ENCODE measurements at places on chromosomes 6 and 20. TPM values are rescaled to one million over a fixed set of nuclear protein-coding genes. Genes with fewer than 3 reads are reported as not detected.

Gene NMBR
- not detected for total RNA-seq

Gene PCNA
- total RNA-seq = 405 TPM

Gene EYS
- not detected for total RNA-seq

Gene SNX14
- 117 TPM for total RNA-seq

Gene LY6G6D
- total RNA-seq = not detected

- no peak for DNase-seq
Measured at GRCh38 chr6:36263390-36264000, 6.4 kb upstream of the PNPLA1 start.

DNA sequence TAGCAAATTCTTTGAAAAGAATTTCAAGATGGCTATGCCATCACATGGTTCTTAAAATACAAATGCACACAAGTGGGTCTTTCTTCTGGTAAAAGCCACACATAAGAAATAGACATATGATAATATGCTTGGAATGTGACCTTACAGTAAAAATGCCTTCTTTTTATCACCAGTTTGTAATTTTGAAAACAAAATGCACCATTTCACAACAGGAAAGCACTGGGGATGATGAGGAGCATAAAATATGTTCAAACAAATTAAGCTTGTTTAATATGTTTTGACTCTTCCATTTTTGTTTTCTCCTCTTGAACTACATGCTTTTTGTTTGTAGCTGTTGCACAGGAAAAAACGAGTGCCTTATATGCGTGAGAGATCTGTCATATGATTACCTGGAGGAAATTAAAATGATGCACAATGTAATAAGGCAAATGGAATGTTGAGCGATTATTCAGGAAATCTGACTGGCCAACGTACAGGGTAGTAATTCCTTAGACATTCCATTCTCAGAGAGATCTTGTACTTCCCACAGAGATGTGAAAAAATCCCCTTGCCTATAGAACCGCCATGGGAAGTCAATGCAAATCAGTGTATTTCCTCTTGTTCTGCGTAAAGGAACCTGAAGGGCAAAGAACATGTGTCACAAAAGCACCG lies 911.6 kb downstream of the TFAP2A start:
- peak; percentile 91 for DNase-seq

DNA sequence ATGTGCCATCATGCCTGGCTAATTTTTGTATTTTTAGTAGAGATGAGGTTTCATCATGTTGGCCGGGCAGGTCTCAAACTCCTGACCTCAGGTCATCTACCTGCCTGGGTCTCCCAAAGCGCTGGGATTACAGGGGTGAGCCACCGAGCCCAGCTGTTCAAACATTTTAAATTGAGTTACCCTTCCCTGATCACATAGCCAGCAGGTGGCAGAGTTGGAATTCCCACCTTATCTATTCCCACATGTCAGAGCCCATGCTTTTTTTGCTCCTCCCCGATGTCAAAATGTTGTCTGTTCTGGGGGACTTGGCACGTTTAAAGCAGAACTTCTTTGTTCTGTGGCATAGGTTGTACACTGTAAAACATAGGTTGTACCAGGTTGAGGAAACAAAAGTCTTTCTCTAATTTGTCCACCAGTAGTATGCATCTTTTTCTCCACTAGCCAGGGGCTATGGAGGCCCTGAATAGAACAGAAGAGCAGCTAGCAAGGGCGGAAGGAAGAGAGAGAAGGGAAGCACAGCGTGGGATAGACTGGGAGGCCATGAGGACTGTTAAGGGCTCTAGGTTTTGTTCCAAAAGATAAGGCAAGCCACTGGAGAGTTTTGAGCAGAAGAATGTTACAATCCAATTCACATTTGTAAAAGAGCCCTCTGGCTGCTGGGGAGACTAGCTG lies 7.3 kb upstream of the LBP start:
- DNase-seq = no peak

DNA sequence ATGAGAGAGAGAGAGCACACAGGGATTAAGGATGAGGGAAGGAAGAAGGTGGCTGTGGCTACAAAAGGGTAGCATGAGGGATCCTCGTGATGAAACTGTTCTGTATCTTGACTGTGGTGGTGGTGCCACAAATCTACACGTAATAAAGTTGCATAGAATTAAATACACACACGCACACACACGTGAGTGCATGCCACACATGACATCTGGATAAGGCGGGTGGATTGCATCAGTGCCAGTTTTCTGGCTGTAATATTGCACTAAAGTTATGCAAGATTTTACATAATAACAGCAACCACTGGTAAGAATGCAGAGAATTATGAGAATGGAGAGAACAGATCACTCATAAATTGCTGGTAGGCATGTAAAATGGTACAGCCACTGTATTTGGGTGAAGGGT lies 16.9 kb upstream of the STK35 start:
- no peak for DNase-seq

- peak; percentile 81 for DNase-seq
Measured at GRCh38 chr6:1770968-1771723, 161.4 kb downstream of the FOXC1 start.

GRCh38 chr6:16719488-16719887 lies 41.8 kb downstream of the ATXN1 start:
- no peak for DNase-seq

DNA sequence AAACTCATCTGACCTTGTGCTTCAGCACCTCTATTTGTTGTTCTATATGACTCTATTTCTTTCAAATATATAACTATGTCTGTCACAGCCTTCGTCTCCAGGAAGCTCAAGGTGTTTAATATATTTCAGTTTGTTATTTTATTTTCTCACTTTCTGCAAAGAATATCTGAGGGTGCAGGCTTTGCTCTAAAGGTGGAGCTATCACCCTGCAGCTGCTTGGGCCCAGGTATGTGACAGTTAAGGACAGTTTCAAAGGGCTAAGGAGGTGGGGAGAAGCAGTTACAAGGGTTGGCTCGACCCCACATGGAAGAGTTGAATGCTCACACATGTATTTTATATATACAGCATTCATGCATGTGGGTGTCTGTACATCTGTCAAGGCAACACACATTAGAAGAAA lies 405.6 kb downstream of the BTBD9 start:
- DNase-seq = no peak

DNA sequence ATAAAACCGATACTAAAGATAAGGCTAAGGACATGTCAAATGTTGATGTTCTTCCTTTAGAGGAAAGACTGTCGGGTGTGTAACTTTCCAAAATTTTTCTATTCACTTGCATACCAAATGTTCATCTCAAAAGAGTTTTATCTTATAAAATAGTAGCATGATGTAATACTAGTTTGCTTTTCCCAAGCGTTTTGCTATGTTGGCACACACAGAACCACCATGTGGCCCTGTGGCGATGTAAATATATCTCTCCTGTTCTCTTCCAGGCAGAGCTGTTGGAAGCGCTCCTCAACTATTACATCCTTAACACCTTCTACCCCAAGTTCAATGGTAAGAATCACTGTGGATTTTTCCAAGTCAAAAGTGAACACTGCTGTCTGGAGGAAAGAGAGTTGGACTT lies 26.5 kb downstream of the LBP start:
- DNase-seq = no peak

DNA sequence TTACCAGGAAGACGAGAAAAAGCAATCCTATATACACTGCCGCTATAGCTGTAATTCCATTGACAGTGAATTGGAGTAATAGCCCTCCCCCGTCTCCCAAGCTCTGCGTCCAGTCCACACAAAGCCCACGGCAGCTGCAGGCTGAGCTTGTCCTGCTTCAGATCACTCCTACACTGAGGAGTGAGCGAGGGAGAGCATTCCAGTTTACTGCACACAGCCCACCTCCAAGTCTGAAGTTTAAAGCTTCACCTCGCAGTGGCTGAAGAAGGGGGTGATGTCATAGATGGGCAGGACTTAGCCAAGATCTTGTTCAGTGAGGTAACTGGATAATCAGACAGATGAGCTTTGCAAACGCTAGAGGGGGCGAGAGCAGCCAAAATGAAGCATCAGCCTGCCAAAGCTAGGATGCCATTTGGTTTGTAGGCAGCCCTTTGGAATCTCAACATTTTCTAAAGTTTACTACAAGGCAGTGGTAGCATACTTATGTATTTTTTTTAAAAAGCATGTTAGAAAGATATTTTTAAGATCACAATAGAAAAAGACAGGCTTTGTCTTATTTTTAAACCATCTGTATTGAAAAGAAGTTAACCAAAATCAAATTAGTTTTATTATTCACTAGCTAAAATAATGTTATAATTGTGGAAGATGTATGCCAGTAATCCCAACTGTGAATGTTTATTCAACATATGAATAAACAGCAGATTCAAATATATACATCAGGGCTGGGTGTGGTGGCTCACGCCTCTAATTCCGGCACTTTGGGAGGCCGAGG lies at the start of gene FLRT3:
Gene FLRT3 (minus strand): TSS at position 213 of the 772 bp plus-strand sequence. CDS start 10,106 bp downstream, outside the sequence.
- DNase-seq = peak; percentile 69

DNA sequence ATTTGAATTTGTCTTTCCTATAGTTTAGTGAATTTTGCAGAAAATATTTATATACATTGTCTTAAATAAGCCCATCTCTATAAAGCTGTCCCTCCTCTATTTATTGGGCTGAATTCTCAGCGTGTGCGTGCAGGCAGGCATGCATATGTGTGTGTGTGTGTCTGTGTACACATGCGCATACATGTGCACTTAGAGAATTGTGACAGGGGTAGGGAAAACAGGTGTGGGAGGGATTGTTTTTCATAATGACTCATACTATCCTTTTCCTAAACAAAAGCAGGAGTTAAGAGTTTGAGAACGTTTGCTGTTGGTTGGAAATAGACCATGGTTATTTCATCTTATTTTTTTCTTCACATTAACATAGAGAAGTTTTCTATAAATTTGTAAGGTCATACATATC lies 43.4 kb upstream of the FABP7 start:
- DNase-seq = no peak

DNA sequence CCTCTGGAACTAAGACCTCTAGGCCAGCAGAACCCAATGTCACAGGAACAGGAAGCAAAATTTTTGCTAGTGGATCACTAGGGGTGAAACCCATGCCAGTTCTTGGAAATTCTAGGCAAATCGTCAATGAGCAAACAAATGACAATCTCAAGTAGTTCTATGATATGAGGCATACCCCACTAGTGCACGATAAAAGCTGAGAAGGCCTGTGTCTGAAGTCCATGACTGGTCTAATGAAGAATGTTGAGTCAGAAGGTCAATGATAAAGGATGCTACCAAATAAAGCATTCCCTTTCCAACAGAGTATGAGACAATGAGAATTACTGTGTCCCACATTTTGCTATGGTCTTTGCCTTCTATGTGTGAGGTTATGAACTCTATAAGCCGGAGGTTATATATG lies 149.4 kb upstream of the NOX3 start:
- no peak for DNase-seq

DNA sequence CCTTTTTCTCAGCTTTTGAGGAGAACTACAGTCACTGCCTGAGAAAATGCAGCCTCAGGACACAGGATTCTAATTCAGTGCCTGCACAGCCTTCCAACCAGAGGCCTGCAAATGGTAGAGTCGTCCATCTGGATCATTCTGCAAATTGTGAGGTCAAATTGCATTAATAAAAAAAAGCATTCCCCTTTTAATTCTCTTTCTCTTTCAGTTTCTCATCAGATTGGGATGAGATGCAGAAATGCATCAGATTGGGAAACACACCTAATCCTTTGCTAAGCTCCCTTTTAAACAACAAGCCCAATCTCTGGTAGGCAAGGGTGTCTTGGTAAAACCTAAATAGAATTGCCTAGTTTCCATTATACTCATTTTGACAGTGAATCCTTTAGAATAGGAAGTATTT lies 838.8 kb downstream of the MAFB start:
- DNase-seq = no peak

Measured in Daoy (cell line).